T47D (cell line): ENCODE measurements at places on chromosomes 5 and 9.
A peak's percentile ranks its signal among the peaks of the same experiment; 100 is the strongest.

- peak; percentile 41 for DNase-seq
Observed at GRCh38 chr5:143222287-143223231, 180.9 kb downstream of the NR3C1 start.

DNA sequence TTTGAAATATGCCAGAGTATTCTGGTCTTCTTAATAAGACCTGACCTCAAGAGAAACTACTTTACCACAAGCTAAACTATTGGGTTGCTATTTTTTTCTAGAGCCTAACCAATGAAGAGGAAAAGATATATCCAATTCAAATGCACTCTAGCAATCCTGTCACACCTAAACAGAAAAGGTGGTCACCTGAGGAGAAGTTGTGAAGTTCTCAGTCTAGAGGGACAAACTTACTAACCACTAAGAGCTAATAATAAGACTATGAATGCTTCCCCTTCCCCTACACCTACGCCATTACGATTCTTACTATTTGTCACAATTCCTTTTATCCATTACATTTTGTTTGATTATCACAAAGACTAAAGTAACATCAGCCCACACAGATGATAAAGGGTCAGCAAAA is 29.7 kb downstream of the RLN2 start:
- no peak for DNase-seq

- no peak for DNase-seq
Observed at GRCh38 chr5:2188137-2188536, 305.4 kb upstream of the IRX4 start.

DNA sequence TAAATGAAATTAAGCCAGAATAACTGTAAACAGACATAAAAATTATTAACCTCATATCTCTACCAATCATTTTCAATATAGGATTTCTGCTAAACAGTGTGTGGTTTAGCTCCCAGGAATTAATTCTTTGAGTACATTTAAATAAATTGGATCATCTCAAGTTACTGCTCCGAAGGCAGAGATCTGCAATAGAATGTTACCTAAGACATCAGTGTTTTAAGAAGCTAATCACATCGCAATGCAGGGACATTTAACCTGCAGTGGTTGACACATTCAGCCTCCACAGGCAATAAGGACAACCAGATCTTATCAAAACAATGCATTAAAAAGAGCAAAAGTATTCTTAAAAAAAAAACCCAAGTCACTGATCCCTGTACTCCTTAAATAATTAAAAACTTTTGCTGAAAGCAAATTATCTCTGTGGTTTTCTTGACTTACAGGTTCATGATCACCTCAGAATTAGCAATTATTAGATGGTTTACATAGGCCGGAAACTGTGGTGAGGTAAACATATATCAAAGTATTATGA is 45.7 kb downstream of the PRDM6 start:
- no peak for DNase-seq

DNA sequence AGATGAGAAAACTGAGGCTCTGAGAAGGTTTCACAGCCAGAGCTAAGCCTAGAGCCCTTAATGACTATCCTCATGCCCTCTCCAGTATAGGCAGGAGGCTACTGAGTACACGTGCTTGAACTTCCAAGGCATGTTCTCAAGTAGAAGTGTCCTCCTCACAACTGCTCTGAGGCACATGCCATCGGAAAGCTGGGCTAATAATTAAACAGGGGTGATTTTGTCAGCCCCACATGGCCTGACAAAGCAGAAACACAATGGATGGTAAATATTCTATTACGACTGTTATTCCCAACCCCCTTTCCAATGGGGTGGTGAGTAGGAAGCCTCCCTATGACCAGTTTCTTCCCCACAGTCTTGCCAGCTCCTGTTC is 34.3 kb downstream of the KCNIP1 start:
- DNase-seq: no peak

GRCh38 chr9:103261951-103262350 is 266.8 kb downstream of the CYLC2 start:
- no peak for DNase-seq

- DNase-seq: no peak
Observed at GRCh38 chr5:43255704-43256103, 57.5 kb downstream of the HMGCS1 start.

DNA sequence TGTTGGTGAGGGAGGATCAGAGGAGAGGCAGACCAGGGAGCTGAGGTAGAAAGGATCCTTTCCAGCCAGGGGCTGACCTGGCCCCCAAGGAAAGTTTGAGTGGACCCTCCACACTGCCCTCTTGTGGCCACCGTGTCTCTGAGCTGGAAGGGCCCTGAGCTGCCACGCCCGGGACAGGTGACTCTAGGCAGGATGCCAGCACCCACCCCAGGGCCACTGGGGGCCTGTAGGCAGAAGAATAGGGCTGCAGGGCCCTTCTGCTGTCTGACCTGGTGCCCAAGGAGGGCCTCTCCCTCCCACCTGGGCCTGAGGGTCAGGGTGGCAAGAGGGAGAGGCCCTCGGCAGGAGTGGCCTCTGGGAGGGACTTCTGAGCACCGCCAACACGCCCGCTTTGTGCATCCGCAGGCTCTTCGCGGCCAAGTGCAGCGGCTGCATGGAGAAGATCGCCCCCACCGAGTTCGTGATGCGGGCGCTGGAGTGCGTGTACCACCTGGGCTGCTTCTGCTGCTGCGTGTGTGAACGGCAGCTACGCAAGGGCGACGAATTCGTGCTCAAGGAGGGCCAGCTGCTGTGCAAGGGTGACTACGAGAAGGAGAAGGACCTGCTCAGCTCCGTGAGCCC is 76.8 kb downstream of the LMX1B start:
- DNase-seq: peak; percentile 77

- DNase-seq: no peak
Observed at GRCh38 chr9:134296301-134297082, 29.8 kb upstream of the RXRA start.

GRCh38 chr5:134446938-134447337 is 35.3 kb upstream of the CDKN2AIPNL start:
- no peak for DNase-seq

- DNase-seq: no peak
Observed at GRCh38 chr5:67417839-67418238, 221.2 kb upstream of the CD180 start.

GRCh38 chr5:146744068-146744745 is 134.3 kb downstream of the PPP2R2B start:
- no peak for DNase-seq

GRCh38 chr9:706606-707459 is 134.7 kb upstream of the DMRT1 start:
- peak; percentile 61 for DNase-seq

- DNase-seq: peak; percentile 51
Observed at GRCh38 chr5:122419142-122419894, 107.3 kb downstream of the SNCAIP start.

- DNase-seq: no peak
Observed at GRCh38 chr5:1545126-1545804, 21.5 kb upstream of the LPCAT1 start.

GRCh38 chr9:9410736-9411135 is 1202.1 kb downstream of the PTPRD start:
- DNase-seq: no peak
